NCI-H2029 treated with DMSO at 0.1 percent for 48 hours (cell line): ENCODE measurements at places on chromosomes 3 and 15.

DNA sequence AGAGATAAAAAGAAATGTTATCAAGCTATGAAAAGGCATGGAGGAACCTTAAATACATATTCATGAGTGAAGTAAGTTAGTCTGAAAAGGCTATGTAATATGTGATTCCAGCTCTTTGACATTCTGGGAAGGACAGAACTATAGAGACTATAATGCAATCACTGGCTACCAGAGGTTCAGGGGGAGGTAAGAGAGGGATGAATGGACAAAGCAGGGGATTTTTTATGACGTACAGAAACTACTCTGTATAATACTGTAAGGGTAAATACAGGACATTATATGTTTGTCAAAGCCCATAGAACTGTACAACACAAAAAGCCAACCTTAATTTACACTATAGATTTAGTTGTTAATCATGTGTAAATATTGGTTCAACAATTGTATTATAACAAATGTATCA lies 46.1 kb downstream of the MCTP2 start:
- no peak for DNase-seq

- no peak for DNase-seq
Measured at GRCh38 chr15:41504751-41505492, 8.7 kb downstream of the LTK start.

- no peak for DNase-seq
Measured at GRCh38 chr3:54660714-54661132, 267.1 kb downstream of the LRTM1 start.

DNA sequence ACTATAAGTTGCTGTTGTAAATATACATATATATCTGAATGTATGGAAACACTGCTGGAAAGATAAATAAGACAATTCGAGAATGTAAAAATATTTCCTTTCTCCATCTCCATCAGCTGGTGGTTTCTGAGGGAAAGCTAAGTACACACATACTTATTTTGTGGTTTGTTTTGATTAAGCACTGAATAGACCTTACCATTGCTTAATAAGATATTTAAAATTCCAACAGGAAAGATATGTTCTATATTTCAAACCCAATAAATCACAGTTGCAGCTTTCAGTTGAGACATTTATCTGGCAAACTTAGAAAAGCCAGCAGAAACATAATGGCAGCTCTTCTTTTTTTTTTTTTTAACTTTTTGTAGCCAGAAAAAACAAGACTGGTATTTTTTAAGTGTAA lies 160.4 kb downstream of the VGLL3 start:
- DNase-seq = no peak

GRCh38 chr3:10468613-10469354 lies 36.6 kb downstream of the ATP2B2 start:
- no peak for DNase-seq

DNA sequence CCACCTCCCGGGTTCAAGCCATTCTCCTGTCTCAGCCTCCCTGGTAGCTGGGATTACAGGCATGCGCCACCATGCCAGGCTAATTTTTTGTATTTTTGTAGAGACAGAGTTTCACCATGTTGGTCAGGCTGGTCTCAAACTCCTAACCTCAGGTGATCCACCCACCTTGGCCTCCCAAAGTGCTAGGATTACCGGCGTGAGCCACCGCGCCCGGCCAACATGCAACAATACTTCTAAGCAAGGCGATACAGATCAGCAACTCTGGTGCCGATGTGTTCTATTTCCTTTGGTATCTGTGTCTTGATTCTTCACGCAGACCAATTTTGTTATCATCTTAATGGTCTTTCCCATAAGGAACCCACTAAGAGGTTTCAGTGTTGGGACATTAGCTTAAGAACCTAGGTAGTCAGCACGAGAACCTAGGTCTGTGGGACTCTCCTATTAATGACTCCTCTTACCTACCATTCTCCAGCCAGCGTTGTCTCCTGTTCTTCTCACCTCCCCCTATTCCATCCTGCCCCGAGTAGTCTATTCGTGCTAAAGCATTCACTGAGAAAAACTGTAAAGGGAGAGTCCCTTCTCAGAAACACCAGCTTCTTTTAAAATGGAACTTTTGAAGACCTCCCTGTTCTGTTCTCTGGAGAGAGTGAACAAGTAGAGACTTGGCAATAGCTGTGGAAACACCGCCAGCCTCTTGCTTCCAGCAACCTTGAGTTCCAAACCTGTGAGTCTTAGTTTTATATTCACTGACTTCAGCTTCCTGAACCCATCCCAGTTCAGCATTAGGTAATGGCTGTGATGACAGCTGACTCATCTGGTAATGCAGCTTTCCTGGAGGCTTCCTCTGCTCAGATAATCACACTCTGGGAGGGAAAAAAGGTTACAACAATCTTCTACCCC lies 61.2 kb downstream of the TSC22D2 start:
- no peak for DNase-seq

- no peak for DNase-seq
Measured at GRCh38 chr3:164612751-164613150, 465.5 kb downstream of the SI start.

GRCh38 chr3:160649596-160649995 lies 27.4 kb upstream of the ARL14 start:
- no peak for DNase-seq

DNA sequence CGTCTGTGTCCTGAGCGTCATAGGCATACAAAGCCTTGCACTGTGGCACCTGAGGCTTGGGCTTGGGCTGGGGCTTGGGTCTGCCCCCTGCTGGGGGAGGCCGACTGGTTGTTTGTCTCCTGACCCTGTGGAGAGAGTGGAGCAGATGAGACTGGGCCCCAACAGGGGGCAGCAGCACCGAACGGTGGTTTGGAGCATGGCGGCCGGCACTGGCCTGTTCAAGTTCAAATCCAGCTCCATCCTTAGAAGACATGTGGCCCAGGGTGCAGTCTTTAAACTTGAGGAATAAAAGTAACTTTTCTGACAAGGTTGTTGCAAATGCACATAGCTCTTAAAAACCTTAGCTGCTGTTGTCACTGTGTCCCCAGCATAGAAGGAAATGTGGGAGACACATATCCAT lies 33.3 kb downstream of the CCNB2 start:
- no peak for DNase-seq

DNA sequence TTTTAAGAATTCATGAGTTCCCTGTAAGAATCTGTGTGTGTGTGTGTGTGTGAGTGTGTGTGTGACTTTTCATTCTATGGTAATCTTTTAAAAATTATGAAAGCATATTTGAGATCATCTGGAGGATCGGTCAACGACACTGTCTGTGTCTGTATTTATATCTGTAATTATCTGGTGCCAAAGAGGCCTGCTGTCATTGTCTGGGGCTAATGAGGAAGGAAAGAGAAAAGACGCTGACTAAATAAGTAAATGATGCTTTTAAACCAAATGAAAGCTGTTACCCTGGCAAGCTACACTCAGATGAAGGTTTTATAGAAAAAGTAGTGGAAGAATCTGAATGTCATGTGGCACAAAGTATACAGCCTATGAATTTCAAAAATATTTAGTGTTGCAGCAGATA lies 439.8 kb downstream of the RBMS3 start:
- no peak for DNase-seq

DNA sequence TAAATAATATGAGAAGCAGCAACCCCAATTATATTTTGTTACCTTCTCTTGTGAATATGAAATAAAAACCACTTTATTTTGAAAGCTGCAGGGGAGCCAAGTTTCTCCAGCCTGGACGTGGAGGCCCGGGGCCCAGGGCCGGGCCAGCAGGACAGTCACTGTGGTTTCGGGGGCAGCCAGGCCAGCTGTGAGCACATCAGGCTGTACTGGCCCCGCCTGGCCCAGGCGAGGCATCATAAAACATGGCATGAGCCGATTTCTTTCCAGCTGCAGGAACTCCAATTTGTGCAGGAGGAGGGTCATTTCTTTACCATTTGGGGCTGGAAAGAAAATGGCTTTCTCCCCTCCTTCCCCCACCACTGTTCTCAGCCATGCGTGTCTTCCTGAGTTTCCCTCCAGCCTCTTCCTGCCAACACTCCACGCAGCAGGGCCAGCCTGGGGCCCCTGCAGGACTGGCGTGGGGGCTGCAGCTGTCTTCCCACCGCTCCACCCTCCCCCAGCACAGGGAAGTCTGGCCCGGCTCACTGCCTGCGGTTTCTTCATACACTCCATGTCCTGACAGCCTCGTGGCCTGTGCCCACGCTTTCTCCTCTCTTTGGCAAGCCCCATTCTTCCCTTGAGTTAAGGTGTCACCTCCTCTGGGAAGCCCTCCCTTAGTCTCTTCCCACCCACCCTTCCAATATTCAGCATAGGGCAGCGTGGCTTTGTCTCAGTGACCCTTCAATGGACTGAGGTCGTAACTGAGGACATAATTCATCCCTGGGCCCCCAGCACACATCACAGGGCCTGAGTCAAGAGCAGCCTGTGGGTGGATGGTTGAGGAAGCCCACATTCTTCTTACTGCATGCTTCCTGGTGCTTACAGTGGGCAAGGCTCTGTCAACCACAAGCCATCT lies 135.8 kb downstream of the CHSY1 start:
- DNase-seq = no peak

- DNase-seq = no peak
Measured at GRCh38 chr15:52124270-52124880, 11.8 kb upstream of the BCL2L10 start.

GRCh38 chr3:73467211-73467610 lies 157.5 kb downstream of the PDZRN3 start:
- no peak for DNase-seq

GRCh38 chr15:25181293-25182097 lies 226.7 kb downstream of the SNRPN start:
- no peak for DNase-seq

DNA sequence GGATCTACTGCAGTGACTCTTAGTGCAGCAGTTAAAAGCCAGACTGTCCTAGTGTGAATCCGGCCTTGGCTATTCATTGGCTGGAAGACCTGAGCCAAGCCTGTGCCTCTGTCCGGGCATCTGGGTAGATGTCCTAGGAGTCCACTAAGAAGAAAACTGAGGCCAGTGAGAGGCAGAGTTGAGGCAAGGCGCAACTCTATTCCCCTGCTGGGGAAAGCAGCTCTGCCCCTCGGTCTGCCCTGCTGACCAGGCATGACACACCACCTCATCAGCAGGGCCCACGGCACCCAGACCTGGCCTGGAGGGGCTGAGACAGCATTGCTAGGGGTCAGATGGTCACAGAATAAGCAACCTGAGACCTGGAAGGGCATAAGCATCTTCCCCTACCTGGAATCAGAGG lies 46.7 kb upstream of the ABHD2 start:
- no peak for DNase-seq

GRCh38 chr3:117719316-117719926 lies 1009.8 kb downstream of the TUSC7 start:
- no peak for DNase-seq

- no peak for DNase-seq
Measured at GRCh38 chr15:58019503-58020376, 45.8 kb downstream of the ALDH1A2 start.

- no peak for DNase-seq
Measured at GRCh38 chr15:52136442-52136980, 23.9 kb upstream of the BCL2L10 start.

- DNase-seq = no peak
Measured at GRCh38 chr15:81095690-81096365, 38.2 kb upstream of the CFAP161 start.

DNA sequence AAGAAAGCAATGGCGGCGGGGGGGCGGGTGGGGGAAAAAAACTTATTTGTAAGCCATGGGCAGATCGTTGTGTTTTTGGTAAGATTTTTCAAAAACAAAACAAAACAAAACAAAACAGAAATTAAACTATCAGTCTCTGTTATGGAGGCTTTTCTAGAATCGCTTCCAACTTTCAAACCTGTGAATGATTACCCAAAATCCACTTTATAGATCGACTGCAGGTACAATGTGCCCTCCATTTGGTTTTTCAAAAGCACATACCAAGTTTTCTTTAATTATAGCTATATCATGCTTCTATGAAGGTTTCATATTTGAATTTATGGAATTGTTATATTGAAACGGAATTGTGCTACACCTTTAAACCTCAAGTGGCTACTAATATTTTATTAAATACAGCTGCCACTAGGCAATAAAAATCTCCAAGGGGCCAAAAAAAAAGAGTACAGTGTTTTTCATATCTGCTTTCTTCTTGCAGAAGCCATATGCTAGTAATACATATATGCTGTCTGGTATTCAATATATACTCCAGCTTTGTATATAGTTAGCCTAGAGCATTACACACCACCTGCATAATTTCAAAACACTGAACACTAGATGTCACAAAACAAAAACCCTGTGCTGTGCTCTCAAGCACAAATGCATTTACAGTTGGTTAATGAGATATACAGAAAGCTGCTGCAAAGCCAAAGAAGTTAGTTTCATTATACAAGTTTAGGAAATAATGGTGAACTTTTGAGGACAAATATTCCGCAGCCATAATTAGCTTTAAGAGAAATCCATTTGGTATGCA lies 683.8 kb upstream of the NR2F2 start:
- DNase-seq = no peak

DNA sequence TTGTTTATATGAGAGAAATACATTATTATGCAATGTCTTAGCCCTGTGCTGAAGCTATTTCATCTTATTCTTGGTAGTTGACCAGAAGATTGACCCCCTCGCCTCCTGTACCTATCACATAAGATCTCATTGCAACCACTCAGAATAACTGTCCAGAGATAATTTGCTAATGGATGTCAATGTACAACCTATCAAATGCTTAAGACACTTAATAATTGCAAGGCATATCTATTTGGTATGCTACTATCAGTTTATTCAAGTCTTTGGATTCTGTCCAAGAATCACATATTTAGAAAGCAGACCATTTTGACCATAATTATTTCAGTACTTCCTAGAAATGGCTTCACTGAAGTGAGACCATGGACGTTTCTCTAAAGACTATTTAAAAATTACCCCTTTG lies 241.6 kb downstream of the GAP43 start:
- DNase-seq = no peak

DNA sequence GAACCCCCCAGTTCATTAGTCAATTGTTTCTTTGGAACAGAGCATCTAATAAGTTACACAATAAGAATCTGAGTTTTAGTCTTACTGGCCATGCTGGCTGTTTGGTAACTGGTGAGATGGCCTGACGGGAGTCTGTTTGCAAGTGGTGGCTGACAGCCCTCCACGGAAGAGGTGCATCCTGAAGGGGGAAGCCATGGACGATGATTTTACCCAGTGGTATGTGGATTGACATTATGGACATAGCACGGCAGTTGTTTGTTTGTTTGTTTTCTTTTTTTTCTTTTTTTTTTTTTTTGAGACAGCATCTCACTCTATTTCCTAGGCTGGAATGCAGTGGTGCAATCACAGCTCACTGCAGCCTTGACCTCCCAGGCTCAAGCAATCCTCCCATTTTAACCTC lies 156.0 kb downstream of the RPLP1 start:
- no peak for DNase-seq

DNA sequence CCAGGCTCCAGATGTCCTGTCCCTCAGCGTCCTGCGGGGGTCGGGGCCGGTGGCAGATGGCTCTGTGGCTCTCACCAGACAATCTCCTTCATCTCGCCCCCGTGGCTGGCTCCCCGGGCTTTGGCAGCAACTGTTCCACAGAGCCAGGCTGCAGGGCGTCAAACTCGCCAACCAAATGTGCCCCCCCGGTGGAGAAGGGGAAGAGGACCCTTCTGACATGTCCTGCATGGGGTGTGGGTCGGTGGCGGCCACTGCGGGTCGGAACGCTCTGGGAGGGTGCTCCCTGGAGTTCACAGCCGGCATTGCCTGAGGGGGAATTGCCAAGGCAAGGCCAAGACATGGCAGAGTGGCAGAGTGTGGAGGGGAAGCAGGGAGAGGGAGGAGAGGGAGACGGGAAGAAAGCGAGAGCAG lies 36.0 kb downstream of the BDH1 start:
- DNase-seq = no peak
